GM12878 (cell line): ENCODE measurements at places on chromosomes 7 and 10. TPM values are rescaled to one million over a fixed set of nuclear protein-coding genes. Genes with fewer than 3 reads are reported as not detected.
A peak's percentile ranks its signal among the peaks of the same experiment; 100 is the strongest.

DNA sequence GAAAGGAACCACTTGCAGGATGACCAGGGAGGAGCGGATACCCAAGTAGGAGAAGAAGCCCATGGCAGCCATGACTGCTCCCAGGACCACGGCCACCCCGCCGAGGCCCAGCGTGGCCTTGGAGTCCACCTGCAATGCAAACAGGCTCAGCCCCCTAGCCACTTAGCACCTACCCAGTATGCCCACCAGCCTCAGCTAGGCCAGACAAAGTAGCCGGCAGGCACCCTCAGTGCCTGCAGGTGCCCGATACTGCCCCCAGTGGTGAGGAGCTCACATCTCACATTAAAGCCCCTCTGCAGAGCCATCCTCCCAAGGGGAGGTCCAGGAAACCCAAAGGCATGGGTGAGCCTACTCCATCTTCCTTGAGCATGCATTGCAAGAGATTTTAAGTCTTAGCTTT lies 6.6 kb downstream of the NPC1L1 start:
- DNase-seq = no peak
- H3K27me3 ChIP-seq = no peaks in the 10 kb centered on the region
- no peaks in the 10 kb centered on the region for H3K36me3 ChIP-seq
- no peak overlapping the region for H3K4me3 ChIP-seq

DNA sequence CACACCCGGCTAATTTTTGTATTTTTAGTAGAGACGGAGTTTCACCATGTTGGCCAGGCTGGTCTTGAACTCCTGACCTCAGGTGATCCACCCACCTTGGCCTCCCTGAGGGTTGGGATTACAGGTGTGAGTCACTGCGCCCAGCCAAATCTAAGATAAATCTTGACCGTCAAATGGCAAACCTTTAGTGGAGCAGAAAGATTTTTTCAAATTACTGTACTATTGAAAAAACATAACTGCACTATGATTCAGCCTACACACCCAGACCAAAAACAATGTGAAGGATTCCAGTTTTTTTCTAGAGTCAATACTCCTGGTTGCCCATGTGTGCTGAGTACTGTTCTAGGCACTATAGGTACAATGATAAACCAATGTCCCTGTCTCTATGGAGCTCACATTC lies 33.9 kb upstream of the SVIL start:
- DNase-seq = no peak
- H3K4me1 ChIP-seq = no peaks in the 10 kb centered on the region
- no peaks in the 10 kb centered on the region for H3K27me3 ChIP-seq
- no peaks in the 10 kb centered on the region for H3K36me3 ChIP-seq
- no peak overlapping the region for H3K4me3 ChIP-seq
- no peak overlapping the region for H3K27ac ChIP-seq

- H3K36me3 ChIP-seq = no peaks in the 10 kb centered on the region
- H3K27ac ChIP-seq = no peak overlapping the region
- no peak overlapping the region for H3K4me3 ChIP-seq
- no peaks in the 10 kb centered on the region for H3K4me1 ChIP-seq
- no peaks in the 10 kb centered on the region for H3K27me3 ChIP-seq
- no peak for DNase-seq
These were observed 73.2 kb upstream of the PDK4 start for GRCh38 chr7:95669513-95669912.

- no peak overlapping the region for H3K27ac ChIP-seq
- no peak overlapping the region for H3K4me3 ChIP-seq
- no peaks in the 10 kb centered on the region for H3K36me3 ChIP-seq
- no peaks in the 10 kb centered on the region for H3K27me3 ChIP-seq
- no peak for DNase-seq
- no peaks in the 10 kb centered on the region for H3K4me1 ChIP-seq
These were observed 450.7 kb downstream of the HTR7 start for GRCh38 chr10:90407131-90407530.

- no peaks in the 10 kb centered on the region for H3K4me1 ChIP-seq
- no peaks in the 10 kb centered on the region for H3K36me3 ChIP-seq
- H3K4me3 ChIP-seq = no peak overlapping the region
- H3K27me3 ChIP-seq = peaks cover 1% of the 10 kb centered on the region
These were observed 99.3 kb downstream of the COL13A1 start for GRCh38 chr10:69901022-69901421.

DNA sequence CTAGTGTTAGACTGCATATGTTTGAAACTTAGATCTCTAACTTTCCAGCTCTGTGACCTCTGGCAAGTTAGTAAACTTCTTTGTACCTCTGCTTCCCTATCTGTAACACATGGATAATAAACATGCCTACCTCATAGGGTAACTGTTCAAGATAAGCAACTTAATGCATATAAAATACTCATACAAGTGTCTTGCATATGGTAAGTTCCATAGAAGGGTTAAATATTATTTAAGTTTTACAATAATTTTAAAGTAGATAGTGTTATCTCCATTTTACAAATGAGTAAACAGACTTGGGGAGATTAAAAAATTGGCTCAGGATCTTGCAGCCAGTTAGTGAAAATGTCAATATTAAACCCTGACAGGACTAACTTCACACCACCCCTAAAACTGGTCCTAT lies 30.1 kb upstream of the CD36 start:
- H3K27ac ChIP-seq = no peak overlapping the region
- no peaks in the 10 kb centered on the region for H3K4me1 ChIP-seq
- no peaks in the 10 kb centered on the region for H3K36me3 ChIP-seq
- DNase-seq = no peak

GRCh38 chr7:1052031-1052818 lies 7.9 kb downstream of the GPR146 start:
- no peaks in the 10 kb centered on the region for H3K27me3 ChIP-seq
- no peaks in the 10 kb centered on the region for H3K36me3 ChIP-seq
- no peak overlapping the region for H3K27ac ChIP-seq

The OR9A2 gene
- total RNA-seq = not detected in 2 replicates

GRCh38 chr7:138460176-138460648 lies at the start of gene TRIM24:
TRIM24 (plus strand) TSS chr7:138460259; CDS start chr7:138460549, 290 bp downstream.
- H3K27ac ChIP-seq = peak within 1 kb of the TSS; percentile 81
- H3K4me1 ChIP-seq = no peaks in the 10 kb centered on the region
- DNase-seq = no peak
- H3K4me3 ChIP-seq = peak within 1 kb of the TSS; percentile 96
- no peaks in the 10 kb centered on the region for H3K36me3 ChIP-seq

GRCh38 chr10:100561005-100561404 lies 25.3 kb downstream of the HIF1AN start:
- H3K4me3 ChIP-seq = no peak overlapping the region
- H3K36me3 ChIP-seq = no peaks in the 10 kb centered on the region; the same call in 1 of the 2 replicates
- no peak overlapping the region for H3K27ac ChIP-seq

GRCh38 chr7:116348346-116348745 lies 138.0 kb downstream of the TES start:
- no peak for DNase-seq
- H3K4me3 ChIP-seq = no peak overlapping the region
- H3K4me1 ChIP-seq = no peaks in the 10 kb centered on the region
- no peak overlapping the region for H3K27ac ChIP-seq

GRCh38 chr10:2927958-2928840 lies 139.1 kb upstream of the PFKP start:
- H3K27me3 ChIP-seq = peaks cover 5% of the 10 kb centered on the region; the same call in 1 of the 2 replicates
- peak; percentile 54 for DNase-seq
- no peak overlapping the region for H3K4me3 ChIP-seq
- no peaks in the 10 kb centered on the region for H3K4me1 ChIP-seq
- H3K36me3 ChIP-seq = no peaks in the 10 kb centered on the region

DNA sequence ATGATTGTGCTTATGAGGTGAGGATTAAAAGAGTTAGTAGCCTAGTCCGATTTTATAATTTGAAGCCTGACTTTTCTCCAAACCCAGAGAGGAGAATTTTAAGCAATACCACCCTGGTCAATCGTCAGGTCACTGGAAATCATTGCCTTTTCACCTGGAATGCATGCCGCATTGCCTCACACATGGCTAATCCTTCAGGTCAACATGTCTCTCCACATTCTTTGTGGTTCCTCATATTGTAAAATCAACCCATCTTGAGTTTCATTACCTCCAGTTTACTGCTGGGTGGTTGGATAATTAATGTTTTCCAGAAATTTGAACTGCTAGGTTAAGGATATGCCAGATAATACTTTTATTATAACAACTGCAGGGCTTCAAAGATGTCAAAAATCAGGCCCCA lies 55.6 kb upstream of the SEMA3E start:
- H3K27me3 ChIP-seq = no peaks in the 10 kb centered on the region
- H3K27ac ChIP-seq = no peak overlapping the region
- no peaks in the 10 kb centered on the region for H3K36me3 ChIP-seq
- H3K4me3 ChIP-seq = no peak overlapping the region

The CYP3A5 gene
- total RNA-seq = 0.27 TPM in 1 of 2 replicates, not detected in the other

DNA sequence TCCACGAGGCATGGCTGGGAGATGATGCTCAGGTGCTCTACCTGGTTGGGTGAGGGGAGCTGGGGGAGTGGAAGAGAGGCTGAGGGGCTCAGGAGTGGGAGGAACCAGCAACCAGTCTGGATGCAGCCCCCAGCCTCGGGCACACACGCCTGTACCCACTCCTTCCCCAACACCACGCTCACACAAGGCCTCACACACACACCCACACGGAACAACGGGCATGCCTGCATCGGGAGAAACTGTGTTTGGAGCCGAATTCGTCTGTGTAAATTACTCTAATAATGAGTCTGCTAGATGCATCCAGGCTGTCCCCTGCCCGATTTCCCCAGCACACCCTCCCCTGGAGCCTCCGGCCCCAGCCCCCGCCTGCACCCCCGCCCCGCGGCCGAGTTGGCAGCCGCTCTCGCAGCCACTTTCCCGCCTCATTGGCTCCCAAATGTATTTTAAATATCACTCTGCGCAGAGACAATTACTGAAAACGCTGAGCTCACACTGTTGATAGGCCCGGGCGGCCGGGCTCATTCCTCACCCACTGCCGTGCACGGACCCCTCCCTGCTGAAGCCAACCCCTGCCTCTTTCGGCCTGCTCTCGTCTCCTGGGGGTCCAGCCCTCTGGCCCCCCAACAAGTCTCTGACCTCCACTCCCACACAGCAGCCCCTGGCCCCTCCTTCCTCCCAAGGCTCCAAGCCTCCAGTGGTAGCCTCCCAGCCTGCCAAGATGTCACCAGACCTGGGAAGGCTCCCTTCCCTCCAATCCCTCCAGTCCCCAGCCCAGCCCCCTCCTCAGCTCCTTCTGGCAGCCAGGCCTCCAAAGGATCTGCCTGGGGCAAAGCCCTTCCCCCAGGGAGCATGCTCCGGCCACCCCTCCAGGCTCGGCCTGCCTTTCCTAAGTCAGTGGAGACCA lies 11.1 kb downstream of the H2BK1 start:
- H3K4me1 ChIP-seq = no peaks in the 10 kb centered on the region
- no peak overlapping the region for H3K4me3 ChIP-seq
- no peak overlapping the region for H3K27ac ChIP-seq
- no peaks in the 10 kb centered on the region for H3K36me3 ChIP-seq

- no peak for DNase-seq
- no peaks in the 10 kb centered on the region for H3K36me3 ChIP-seq
- no peak overlapping the region for H3K27ac ChIP-seq
- H3K27me3 ChIP-seq = no peaks in the 10 kb centered on the region
- H3K4me1 ChIP-seq = no peaks in the 10 kb centered on the region
These were observed 332.4 kb upstream of the NRP1 start for GRCh38 chr10:33666686-33667480.

The PRF1 gene
- 1.5 and 1.8 TPM in 2 replicates for total RNA-seq

The AIMP2 gene
- 61.0 and 61.8 TPM in 2 replicates for total RNA-seq

DNA sequence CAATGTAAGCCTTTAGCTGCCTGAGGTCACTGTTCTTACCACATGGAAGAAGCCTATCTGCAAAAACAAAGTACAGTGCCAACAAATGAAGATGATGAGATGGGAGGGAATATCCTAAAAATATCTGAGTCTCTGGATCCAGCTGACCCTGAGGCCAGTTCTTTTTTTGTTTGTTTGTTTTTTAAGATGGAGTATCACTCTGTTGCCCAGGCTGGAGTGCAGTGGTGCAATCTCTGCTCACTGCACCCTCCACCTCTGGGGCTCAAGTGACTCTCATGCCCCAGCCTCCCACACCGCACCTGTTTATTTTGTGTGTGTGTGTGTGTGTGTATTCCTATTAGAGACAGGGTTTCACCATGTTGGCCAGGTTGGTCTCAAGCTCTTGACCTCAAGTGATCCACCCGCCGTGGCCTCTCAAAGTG lies 44.9 kb downstream of the HYCC1 start:
- no peak for DNase-seq
- H3K4me3 ChIP-seq = no peak overlapping the region
- no peak overlapping the region for H3K27ac ChIP-seq
- H3K27me3 ChIP-seq = no peaks in the 10 kb centered on the region

GRCh38 chr10:84683550-84683949 lies 355.2 kb downstream of the CCSER2 start:
- no peaks in the 10 kb centered on the region for H3K4me1 ChIP-seq
- no peak for DNase-seq
- H3K27ac ChIP-seq = no peak overlapping the region
- H3K4me3 ChIP-seq = no peak overlapping the region

- H3K4me1 ChIP-seq = peaks cover 22% of the 10 kb centered on the region
- no peaks in the 10 kb centered on the region for H3K27me3 ChIP-seq
- H3K4me3 ChIP-seq = no peak overlapping the region
- H3K27ac ChIP-seq = peak overlapping the region; percentile 84
- DNase-seq = peak; percentile 90
These were observed 345.9 kb downstream of the KIF20B start for GRCh38 chr10:90047243-90047729.

DNA sequence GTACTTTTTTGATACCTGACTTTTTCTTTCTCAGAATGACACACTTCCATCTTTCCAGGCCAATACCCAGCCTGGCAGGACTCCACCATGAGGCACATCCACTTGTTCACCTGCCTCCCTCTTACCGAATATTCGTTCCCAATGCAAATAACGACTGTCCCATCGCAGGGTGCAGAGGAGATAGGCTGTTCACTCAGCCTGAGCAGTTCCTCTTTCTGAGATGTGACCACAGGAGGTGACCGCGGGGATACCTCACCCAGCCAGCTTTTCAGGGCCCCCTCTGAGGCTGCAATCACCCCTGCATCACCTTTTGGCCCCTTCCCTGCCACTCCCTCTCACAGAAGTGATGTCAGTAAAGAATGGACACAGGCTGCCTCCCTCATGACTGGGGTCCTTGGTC lies 28.3 kb downstream of the PTPRN2 start:
- no peaks in the 10 kb centered on the region for H3K36me3 ChIP-seq
- H3K4me1 ChIP-seq = no peaks in the 10 kb centered on the region
- no peaks in the 10 kb centered on the region for H3K27me3 ChIP-seq
- H3K4me3 ChIP-seq = no peak overlapping the region

The FBXL13 gene
- 0.16 and 0.95 TPM in 2 replicates for total RNA-seq
